Urinary bladder (tissue), 4 donors: ENCODE measurements at places on chromosomes 16 and 17. TPM values are rescaled to one million over a fixed set of nuclear protein-coding genes. Genes with fewer than 3 reads are reported as not detected.

The HIC1 gene
- 31.4 TPM for total RNA-seq

The KRT31 gene
- total RNA-seq: 0.16 TPM

The GP1BA gene
- not detected for total RNA-seq

The MFAP4 gene
- total RNA-seq: 123 TPM

The VTN gene
- total RNA-seq: 1.1 TPM

The TP53TG3 gene
- total RNA-seq: not detected

The KRTAP4-4 gene
- total RNA-seq: not detected

The PIK3R6 gene
- total RNA-seq: 0.95 TPM

The CES1 gene
- total RNA-seq: 25.0 TPM

The BIRC5 gene
- 19.7 TPM for total RNA-seq

The IL17C gene
- total RNA-seq: not detected

The CORO6 gene
- total RNA-seq: 5.2 TPM

The PPY gene
- not detected for total RNA-seq

The AHSP gene
- 9.2 TPM for total RNA-seq

The CCL11 gene
- 1.7 TPM for total RNA-seq

The CBLN1 gene
- 6.8 TPM for total RNA-seq

The GPT2 gene
- total RNA-seq: 4.8 TPM

The IGF2BP1 gene
- 2.9 TPM for total RNA-seq

The TNP2 gene
- total RNA-seq: not detected

The TMEM114 gene
- not detected for total RNA-seq

The SNX20 gene
- 1.4 TPM for total RNA-seq

The NPIPB12 gene
- 57.6 TPM for total RNA-seq

The KRT20 gene
- total RNA-seq: 23.2 TPM

The NUDT21 gene
- 144 TPM for total RNA-seq

The FTO gene
- total RNA-seq: 112 TPM

The RTN4RL1 gene
- total RNA-seq: 1.3 TPM
